ENCODE measurements at places on chromosomes 1 and 21.

- peak; percentile 19 for DNase-seq
These were observed 79.5 kb downstream of the BEND5 start for GRCh38 chr1:48697066-48697707.

GRCh38 chr1:231679109-231679508, 52.5 kb downstream of the DISC1 start:
- no peak for DNase-seq

DNA sequence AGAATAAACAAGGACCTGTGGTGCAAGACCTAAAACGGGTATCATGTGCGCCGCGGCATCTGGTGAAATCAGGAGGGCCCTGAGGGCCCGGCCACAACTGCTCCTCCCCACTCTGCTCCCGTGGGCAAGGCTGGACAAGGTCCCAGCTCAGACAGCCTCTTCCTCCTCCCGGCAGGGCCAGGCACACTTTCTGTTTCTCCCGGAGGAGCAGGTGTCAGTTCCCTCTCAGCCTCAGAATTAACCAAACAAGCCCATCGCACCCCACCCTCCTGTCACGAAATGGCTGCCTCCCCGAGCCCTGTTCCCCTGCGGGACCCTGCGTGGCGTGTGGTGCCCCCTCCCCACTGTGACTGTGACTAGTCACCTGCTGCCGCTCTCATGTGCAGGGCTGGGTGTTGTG, 15.2 kb downstream of the PTTG1IP start:
- DNase-seq = no peak

DNA sequence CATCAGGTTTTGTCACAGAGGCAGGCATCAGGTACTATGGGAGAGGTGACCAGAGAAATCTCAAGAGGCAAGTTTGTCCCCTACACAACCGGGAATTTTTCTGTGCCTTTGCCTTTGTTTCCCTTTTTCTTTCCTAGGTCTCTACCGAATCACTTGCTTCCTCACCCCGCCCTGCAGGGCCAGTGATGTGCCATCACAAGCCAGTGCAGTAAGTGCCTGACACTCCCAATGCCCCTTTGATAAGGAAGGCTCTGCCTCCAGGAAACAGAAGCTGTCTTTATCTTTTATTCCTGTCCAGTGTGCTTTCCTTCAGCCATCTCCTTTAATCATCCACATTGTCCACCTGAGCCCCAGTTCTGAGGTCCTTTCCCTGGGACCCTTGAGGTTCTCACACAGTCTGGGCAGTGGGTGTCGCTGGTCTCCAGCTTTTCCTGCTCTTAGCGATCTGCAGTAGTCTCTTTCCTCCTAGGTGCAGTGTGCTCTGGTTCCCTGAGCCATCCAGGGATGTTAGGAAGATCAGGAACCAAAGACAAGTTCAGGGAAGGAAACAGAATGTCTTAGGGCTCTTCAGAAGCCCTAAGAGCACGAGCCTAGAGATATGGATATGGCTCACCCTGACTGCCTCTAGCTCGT, 36.6 kb downstream of the GJA5 start:
- no peak for DNase-seq

- DNase-seq = no peak
These were observed 67.8 kb upstream of the GJA8 start for GRCh38 chr1:147834810-147835209.

GRCh38 chr1:21762022-21762404, 20.9 kb downstream of the USP48 start:
- DNase-seq = no peak

GRCh38 chr1:93448292-93448982, 519 bp downstream of the FNBP1L start:
- no peak for DNase-seq

GRCh38 chr1:75632350-75632949, 21.5 kb upstream of the SLC44A5 start:
- DNase-seq = peak; percentile 39

GRCh38 chr1:90359994-90360393, 357.1 kb downstream of the BARHL2 start:
- DNase-seq = no peak

- DNase-seq = peak; percentile 83
These were observed 3.1 kb upstream of the P3R3URF start for GRCh38 chr1:46179138-46180081.

DNA sequence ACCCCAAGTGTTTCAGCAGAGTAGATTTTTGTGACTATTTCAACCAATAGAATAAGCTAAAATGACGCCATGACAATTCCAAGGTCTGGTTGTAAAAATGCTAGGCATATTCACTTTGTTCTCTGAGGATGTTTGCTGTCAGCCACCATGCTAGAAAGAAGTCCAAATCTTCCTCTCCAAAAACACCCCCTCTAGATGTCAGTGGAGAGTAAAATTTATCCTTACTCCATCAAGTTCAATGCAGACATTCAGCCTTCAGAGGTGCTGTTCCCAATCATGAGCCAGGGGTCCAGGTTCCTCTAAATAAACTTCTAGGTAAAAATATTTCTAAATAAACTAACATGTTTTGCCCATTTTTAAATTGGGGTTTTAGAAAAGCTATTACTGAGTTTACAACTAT, 395.4 kb upstream of the ADAMTS5 start:
- DNase-seq = no peak

DNA sequence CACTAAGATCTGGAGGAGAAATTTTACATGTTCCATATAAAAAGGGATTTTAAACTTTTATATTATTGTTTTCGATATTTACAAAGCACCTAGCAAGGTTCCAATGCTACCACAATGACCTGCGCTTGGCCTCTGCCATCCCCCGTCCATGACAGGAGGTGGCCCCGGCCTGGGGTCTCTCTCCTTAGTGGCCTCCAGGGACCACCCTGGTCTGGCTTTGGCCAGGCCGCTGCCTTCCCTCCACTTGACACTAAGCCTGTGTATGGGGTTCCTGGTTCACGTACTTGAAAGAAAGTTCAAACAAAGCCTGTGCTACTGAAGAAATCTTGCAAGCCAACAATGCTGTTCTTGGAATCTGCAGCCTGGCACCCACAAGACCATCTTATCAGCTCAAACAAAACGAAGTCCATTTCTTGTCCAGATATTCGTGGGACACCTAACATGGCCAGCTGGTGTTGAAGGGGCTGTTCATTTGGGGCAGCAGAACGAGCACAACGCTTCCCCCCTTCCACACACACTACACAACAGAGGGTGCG, 12.8 kb downstream of the PRDM15 start:
- no peak for DNase-seq

DNA sequence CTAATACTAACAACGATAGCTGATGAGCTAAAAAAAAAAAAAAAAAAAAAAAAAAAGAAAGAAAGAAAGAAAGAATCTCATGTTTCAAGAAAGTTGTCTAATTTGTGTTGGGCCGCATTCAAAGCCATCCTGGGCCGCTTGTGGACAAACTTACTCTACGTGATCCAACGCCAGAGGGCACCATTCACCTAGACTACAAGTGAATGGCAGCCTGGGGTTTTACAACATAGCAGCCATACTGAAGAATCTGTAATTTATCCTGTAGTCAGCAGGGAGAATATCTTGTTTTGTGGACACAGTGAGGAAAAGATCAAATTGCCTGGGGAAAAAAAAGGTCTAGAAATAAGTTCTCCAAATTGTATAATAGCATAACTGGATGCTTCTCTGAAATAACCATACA, 47.0 kb downstream of the CYP2J2 start:
- DNase-seq = peak; percentile 77

DNA sequence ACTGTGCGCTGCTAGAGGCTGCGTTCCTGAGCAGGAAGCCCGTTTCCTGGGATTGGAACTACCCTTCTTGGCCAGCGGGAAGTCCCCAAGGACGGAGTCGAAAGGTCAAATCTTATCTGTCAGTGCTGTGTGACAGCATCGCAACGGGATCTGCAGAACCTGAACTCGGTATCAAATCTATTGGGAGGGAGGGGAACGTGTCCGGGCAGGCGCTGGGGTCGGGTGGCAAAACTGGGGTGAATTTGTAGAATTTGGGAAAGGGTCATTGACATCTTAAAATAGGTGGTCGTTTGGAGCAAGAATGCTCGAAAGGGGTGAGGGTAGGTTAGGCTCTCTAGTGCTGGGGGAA, 725 bp upstream of the ARPC5 start:
- DNase-seq = no peak

DNA sequence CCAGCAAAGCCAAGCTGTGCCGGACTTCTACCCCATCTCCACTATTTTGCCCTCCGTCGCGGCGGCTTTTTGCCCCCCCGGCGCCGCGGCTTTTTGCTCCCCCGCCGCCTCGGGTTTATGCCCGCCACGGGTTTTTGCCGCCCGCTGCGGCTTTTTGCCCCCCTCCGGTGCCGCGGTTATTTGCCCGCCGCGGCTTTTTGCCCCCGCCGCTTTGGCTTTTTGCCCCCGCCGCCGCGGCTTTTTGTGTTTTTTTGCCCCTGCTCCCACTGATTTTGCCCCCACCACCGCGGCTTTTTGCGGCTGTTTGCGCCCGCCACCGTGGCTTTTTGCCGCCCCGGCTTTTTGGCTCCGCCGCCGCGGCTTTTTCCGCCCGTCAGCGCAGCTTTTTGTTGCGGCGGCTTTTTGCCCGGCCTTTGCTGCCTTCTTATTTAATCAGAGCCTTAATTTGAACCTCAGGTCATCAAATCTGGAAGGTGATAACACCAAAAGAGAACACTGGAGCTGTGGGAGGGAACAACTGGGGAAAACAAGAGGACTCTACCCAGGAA, 106.0 kb downstream of the TPTE start:
- no peak for DNase-seq

DNA sequence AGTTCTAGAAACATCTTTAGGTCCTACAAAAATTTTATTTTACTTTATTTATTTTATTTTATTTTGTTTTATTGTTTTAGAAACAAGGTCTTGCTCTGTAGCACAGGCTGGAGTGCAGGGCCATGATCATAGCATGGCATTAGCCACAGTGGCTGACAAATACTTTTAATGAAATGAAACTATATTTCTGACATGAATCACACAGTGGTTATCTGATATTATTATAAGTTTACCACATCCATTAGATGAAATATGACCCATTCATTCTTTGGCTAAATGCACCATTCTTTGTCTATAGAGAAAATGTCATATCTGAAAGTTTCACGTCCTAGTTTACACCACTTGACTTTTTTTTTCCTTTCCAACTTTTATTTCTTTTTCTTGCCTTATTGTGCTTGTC, 613.4 kb upstream of the ADAMTS5 start:
- DNase-seq = peak; percentile 65

DNA sequence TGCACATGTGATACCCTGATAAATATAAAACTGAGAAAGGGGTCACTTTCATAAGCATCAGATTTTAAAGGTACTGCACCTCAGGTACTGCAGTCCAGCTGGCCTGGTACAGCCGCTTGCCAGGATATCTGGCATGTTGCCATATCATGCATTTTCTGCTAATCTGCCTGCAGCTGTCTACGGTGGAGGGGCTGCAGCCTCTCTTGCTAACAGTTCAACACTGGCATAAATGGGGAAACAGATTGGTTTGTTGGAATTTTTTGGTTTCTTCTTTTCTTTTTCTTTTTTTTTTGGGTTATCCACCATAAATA, 71.5 kb downstream of the MIS18A start:
- no peak for DNase-seq

- no peak for DNase-seq
These were observed 41.7 kb downstream of the PLXNA2 start for GRCh38 chr1:208202333-208202995.

DNA sequence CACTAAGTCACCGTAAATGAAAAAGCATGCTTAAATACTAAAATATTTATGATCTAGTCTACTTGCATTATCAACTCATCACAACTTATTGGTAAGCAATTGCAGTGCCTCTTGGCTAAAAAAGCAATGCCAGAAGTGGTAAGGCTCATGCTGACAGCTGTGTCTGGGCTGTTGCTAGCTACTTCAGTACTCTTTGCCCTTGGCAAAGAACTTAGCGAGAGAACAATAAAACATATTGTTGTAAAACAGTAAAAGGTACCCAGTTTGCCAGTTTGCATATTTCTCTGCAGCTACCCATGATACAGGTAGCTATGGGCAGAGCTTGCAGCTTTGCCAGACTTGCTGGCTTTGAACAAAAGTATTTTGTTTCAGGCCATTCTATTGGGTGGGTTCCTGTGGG, 73.1 kb downstream of the ATP6V1G3 start:
- no peak for DNase-seq

DNA sequence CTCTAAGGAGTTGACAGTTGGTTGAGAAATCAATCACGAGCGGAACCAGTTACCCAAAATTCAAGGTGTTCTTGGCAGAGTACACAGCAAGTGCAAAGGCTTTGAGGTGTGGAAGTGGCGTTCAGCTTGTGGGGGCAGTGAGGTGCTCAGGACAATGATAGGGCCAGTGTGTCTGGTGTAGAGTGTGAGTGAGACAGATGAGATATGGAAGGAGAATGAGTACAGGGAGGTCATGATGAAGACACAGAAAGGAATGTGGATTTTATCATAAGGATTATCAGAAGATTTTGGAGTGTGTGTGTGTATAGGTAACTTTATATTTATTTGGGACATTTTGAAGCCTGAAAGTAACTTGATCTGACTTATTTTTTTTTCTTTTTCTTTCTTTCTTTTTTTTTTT, 40.9 kb downstream of the IFI44 start:
- no peak for DNase-seq

DNA sequence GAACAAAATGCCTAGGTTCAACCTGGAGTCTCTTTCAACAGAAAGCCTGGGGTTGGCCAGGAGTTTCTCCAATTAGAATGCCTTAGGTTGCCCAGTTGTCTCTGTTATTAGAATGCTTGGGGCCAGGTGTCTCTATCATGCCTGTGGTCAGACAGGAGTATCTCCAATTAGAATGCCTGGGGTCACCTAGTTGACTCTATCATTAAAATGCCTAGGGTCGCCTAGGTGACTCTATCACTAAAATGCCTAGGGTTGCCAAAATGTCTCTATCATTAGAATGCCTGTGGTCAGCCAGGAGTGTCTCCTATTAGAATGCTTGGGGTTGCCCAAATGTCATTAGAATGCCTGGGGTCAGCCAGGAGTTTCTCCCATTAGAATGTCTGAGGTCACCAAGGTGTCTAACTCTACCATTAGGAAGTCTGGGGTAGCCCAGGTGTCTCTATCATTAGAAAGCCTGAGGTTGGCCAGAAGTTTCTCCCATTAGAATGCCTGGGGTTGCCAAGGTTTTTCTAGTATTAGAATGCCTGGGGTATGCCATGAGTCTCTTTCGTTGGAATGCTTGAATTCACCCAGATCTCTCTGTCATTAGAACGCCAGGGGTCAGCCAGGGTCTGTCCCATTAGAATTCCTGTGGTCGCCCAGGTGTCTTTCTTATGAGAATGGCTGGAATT, 57.9 kb downstream of the RNF187 start:
- DNase-seq = no peak

All from iris pigment epithelial cell (primary cell).